ENCODE measurements at places on chromosomes 13 and 19.

DNA sequence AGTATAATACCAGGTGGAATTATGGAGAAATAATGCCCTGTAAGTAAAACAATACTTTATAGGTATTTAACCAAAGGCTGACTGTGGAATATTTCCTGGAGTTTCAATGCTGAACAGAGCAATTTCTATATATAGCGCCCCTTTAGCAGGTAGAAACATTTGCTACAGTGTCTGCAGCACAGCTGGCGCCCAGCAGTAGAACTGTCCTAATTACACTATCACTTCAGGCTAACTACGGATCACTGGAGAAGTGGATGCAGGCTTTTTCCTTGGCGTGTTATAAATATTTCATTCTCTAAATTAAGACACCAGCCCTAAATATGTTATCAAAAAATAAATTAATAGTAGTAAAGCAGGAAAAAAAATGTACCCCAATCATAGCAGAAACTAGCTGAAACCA is 3.1 kb downstream of the SHISA2 start:
- no peak for DNase-seq

- DNase-seq: no peak
Observed at GRCh38 chr13:111970494-111971141, 96.3 kb upstream of the SOX1 start.

DNA sequence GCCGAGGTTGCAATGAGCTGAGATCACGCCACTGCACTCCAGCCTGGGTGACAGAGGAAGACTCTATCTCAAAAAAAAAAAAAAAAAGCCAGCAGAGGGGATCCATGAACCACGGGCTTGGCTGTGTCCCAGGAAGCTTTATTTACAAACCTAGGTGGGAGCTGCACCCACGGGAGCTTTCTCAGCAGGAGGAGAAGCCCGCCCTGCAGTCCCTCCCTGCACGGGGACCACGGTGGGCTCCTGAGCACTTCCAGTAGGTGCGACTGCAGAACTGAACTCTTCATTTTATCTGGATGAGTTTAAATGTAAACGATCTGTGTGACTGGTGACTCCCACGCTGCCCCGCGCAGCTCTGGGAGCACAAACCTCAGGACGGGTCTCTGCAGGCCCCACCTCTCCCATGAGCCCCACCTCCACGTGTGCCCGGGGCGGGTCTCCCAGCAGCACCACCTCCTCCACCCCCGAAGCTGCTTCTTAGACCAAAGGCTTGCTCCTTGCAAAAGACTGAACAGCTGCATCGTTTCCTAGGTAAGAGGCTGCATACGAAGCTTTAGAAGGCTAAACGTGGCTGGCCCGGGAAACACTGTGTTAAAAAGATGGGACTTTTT is 66.4 kb downstream of the SPACA7 start:
- DNase-seq: no peak

- no peak for DNase-seq
Observed at GRCh38 chr19:38057959-38058690, 151.1 kb downstream of the SIPA1L3 start.

- no peak for DNase-seq
Observed at GRCh38 chr13:56687131-56687530, 453.6 kb upstream of the PRR20A start.

DNA sequence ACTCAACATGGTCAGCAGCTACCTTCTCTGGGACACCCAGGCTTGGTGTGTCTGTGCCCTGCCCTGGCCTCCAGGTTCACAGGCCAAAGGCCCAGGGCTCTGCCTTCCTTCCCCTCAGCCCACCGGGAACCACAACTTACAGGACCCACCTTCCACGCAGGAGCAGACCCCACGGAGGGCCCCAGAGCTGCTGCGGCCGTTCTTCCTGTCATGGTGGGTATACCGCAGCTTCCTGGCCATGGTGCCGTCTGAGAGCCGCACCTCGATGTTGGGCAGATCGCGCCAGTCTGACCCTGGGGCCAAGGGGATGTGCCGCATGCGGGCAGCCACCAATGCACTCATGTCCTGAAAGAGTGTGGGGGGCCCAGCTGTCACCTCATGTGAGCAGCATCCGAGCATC is 17.2 kb upstream of the EIF3G start:
- DNase-seq: no peak

- no peak for DNase-seq
Observed at GRCh38 chr13:49869519-49869918, 66.6 kb downstream of the SPRYD7 start.

DNA sequence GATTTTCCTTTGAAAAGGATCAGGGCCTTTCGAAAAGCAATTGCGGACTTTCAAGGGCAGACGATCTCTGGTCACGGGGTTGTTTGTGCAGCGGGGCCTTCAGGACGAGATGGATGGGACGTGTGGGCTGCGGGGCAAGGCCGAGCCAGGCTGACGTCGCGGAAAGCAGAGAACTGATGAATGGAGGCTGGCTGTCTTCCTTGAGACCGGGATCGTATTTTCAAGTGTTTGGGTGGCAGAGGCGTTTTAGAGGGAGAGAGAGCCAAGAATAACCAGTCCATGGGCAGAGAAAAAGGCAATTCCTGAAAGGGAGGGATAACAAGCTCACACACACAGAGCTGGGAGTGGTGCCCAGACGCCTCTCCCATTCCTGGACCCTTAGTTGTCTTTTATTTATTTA is 138.9 kb upstream of the USP29 start:
- DNase-seq: no peak

DNA sequence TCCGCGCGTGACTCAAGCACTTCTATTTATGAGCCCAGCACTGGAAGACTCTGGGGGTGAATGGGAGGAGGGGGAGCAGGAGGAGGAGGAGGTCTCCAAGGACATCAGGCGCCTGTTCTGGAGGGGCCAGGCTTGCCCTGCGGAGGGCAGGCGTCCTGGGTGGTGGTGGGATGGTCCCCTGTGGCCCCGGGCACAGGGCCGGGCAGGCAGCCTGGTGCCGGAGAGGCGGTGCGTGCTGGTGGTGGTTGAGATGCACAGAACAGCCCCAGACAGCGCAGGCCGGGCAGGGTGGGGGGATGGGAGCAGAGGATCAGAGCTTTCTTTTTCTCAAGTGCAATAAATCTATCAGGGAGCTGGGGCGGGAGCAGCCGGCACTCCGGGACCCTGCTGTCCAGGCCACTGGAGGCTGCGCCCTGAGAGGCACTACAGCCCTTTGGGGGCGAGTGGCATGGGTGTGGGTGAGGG is 14.0 kb downstream of the NKPD1 start:
- no peak for DNase-seq

GRCh38 chr13:75402787-75403186 is 79.2 kb downstream of the TBC1D4 start:
- DNase-seq: no peak

DNA sequence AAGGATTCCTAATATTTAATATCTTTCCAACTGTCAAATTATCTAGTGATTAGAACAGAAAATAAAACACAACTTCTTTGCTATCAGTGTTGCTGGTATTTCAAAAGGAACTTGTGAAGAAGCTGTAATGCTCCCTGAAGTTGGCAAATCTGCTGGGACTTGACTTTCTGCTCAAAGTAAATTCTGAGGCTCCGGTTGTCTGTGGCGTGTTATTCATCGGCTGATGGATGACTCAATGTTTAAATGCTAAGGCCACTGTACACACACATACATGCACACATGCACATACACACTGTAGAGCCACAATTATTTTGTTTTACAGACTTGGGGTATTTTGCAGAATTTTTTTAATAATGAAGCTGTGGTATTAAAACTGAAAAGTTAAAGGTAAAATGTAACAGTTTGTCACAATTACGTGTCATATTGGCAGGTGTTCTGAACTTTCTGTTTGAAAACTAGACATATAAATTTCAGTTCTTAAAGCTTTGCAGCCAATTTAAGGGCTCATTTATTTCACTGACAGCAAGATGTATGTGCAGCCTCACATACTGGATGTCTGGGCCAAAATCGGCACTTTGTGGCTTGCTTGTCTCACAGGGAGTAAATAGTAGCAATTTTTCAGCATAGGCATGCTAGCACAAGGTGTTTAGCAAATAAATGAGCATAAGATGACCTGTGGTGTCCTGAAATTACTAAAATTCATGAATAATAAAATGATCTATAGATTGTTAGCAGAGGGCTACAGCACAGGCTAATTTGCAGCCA is 1691.7 kb upstream of the PCDH20 start:
- no peak for DNase-seq

DNA sequence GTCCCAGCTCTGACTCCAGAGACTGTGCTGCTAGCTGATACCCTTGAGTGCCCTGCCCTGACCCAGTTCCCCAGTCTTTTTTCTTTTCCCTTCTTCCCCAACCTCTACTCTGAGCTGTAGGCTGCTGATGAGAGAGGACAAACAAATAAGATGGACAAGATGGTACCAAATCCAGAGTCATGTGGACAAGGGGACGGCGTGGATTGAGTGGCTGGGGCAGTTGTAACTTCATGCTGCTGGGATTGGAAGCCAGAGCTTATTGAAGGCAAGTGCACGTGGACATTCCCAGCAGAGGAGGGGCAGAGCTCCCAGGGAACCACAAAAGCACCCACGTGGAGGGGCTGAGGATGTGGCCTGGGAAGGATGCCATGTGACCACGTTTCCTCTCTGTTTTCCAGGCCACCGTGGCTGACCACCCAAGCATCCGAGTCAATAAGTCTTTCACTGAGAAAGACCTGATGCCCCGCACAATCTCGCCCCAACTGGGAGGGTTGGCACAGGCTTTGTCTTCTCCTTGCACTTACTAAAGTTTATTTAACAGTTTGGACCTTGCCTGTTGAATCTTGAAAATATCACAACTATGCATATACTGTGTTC is 323.3 kb upstream of the ZNF507 start:
- no peak for DNase-seq

DNA sequence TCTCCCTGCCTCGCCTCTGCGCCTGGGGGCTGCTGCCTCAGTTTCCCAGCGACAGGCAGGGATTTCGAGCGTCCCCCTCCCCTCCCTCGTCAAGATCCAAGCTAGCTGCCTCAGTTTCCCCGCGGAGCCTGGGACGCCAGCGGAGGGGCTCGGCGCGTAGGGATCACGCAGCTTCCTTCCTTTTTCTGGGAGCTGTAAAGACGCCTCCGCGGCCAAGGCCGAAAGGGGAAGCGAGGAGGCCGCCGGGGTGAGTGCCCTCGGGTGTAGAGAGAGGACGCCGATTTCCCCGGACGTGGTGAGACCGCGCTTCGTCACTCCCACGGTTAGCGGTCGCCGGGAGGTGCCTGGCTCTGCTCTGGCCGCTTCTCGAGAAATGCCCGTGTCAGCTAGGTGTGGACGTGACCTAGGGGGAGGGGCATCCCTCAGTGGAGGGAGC is 722 bp upstream of the ICAM1 start:
- DNase-seq: peak; percentile 88

All from stimulated activated naive CD8-positive, alpha-beta T cell treated with anti-CD3 and anti-CD28 coated beads, Interleukin-15, Interleukin-2, amounts not matched to agents 100 U/mL and 50 U/mL, for 24 hours (primary cell).